ENCODE measurements at places on chromosomes 13 and 19.

DNA sequence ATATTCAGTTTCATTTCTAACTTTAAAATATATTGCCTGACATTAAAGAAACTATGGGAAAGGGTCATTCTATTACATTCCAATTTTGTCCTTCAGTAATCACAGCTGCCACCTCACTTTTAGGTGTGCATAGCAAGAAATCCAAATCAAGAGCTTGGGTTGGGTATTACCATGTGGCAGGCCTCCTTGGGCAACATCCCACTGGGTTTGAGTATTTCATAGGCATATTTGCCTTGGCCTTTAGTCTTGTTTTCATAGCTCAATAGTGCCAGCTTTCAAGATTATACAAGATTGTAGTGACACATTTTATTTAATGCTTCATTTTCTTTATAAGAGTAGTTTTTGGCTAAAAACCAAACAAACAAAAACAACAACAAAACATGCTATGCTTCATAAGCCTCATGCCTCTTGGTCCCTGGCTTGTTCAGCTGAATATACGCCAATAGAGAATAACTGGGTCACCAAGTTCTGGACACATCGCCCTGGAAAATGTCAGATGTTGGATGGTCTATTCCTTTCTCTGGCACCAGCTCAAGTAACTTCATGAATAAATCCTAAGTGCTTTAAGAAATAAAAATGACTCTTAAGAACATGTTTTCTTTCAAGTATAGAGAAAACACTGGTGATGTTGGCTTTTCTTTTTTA, 167.4 kb upstream of the STARD13 start:
- no peak for DNase-seq

DNA sequence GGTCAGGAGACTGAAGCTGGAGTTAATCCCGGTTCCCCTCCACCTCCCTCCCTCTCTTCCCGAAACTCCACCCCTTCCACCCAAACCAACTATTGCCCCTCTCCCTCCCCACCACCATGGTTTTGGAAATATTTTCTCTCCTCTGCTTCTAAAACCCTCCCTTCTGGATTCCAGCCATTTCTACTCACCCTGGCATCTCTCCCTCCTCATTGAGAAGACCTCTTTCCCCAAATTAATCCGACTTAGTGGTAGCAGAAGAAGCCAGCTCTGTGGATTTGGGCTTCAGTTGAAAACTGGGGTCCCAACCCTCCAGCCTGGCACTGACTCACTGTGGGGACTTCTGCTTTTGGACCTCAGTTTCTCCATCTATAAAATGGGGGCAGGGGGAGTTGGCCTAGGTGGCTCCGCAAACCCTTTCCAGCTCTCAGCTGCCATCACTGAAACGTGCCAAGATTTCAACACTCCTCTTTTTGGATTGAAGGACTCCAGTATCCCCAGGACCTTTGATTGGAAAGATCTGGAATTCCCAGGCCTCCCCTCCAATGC, 1.6 kb downstream of the GPR4 start:
- no peak for DNase-seq

- no peak for DNase-seq
These were observed 925.3 kb downstream of the SLITRK6 start for GRCh38 chr13:84873951-84874350.

- no peak for DNase-seq
These were observed 75.2 kb upstream of the C13orf46 start for GRCh38 chr13:114049026-114049425.

DNA sequence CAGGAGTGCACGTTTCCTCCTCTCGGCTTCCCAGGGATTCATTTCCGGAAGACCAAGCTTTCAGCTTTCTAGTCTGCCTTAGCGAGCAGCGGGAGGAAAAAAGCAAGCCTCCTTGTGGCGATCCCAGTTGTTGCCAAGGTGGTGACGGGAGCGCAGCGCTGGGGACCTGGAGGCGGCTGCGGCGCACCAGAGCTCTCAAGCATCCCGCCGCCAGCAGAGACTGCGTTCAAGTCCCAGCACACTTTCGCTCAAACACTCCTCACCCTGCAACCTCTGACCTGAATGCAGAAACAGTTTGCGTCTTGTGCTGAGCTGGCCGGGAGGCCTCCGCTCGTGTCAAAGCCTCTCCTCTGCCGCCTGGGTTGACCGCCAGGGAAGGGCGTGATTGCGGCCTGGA, 4.9 kb downstream of the GSX1 start:
- no peak for DNase-seq

DNA sequence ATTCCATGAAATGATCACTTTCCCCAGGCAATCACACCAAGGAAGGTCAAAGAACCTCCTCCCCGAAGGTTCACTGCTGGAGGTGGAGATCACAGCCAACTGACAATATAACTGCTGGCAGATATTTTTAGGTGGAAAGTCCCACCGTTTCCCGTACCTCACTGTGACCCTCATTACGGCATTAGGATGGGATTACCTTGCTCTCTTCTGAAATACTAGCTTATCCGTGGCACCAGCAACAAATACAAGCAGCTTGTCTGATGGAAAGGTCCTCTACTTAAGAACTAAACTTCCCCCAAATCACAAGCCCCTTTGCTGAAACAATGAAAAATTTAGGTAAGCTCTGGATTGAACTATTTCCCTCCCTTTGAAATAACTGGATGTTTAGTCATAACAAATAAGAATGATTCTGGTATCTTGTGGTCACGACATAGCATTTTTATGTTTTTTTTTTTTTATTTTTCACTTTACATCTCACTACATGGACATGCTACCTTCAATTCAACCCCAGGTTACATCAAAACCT, 178.9 kb downstream of the COL4A1 start:
- DNase-seq: no peak

Measured in fibroblast of the conjunctiva (primary cell).